ENCODE measurements at places on chromosomes 6 and 20. TPM values are rescaled to one million over a fixed set of nuclear protein-coding genes. Genes with fewer than 3 reads are reported as not detected.

DNA sequence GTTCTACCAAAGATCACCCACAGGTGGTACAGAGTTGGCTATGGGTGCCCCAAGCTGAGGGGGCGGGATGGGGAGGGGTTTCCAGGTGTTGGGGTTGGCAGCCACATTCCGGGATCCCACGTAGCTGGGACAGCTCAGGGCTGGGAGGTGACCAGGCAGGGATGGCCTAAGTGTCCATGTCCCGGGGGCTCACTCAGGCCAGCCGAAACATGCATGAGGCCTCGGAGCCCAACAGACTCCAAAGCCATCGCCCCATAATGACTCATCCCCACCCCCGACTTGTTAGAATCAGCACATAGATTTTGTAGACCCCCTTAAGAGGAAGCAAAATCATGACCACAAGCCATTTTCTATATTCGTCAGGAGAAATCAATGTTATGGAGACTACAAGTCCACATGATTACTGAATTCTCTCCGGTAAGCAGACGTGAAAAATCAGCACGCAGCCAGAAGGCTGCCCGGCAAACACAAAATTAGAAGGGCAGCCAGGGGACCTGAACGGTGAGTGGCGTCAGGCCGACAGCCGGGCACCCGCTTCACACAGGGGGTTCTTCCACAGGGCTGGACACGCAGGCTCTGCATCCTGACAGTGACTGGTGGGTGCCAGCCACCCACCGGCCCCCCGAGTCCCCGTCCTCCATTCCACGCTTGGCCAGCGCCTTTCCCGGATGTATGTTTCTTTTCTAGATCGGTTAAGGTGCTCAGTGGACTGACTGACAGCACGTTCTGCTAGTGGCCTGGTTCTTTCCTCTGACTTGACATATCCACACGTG, 81.2 kb downstream of the RAMACL start:
- no peak for DNase-seq

GRCh38 chr6:67679566-67680296, 955.4 kb upstream of the ADGRB3 start:
- DNase-seq: no peak

- no peak for DNase-seq
These were observed 33.0 kb downstream of the SYNJ2 start for GRCh38 chr6:158014505-158015187.

GRCh38 chr6:373031-373430, 18.5 kb upstream of the IRF4 start:
- no peak for DNase-seq

- no peak for DNase-seq
These were observed 235.0 kb downstream of the GMPR start for GRCh38 chr6:16473184-16473907.

GRCh38 chr6:113662688-113663333, 194.3 kb upstream of the MARCKS start:
- DNase-seq: no peak

- DNase-seq: peak; percentile 38
These were observed 259.1 kb downstream of the HDGFL1 start for GRCh38 chr6:22828179-22829062.

- DNase-seq: no peak
These were observed 4.3 kb upstream of the COL20A1 start for GRCh38 chr20:63288581-63289251.

GRCh38 chr20:45938727-45939438, 4.4 kb downstream of the PCIF1 start:
- no peak for DNase-seq

DNA sequence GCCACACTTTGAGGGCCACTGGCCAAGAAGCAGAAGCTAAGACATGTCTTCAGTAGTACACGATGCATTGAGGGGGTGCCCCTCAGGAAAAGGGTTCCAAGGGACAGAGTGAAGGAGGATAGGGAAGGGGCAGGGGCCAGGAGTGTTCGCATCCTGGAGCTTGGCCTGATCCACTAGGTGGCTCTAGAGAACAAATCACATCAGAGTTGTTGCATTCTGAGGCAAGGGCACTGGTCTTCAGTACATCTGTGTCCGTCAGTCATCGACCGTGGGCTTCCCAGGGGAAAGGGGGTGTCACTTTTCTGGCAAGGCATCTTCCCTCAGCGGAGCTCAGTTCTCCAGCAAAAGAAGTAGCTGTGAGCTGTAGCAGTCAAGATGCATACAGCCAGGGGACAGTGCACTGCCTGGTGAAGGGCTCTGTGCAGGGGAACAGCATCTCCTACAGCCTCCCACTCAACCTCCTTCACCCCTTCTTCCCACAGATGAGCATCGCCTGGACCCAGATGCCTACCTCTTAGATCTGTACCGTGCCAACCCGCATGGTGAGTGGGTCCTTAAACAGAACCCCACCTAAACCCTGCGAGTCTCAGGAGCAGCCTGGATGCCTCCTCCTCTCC, 47.8 kb downstream of the ARHGAP40 start:
- peak; percentile 28 for DNase-seq

DNA sequence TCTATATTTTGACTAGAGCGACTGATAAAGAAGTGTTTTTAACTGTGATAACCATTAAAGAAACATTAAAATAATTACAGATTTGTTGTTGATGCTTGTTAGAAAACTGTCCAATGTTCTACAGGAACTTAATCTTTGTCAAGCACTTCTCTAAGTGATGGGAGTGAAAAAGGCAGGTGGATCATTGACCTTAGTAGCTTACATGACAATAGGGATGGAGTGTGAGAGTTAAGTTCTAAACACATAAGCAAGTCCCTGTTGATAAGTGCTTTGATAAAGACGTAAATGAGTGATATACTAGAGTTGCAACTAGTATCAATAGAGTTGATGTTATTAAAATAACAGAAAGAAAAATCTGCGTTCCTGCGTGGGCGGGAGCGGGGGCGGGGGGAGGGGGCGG, 931.5 kb upstream of the EPHA7 start:
- no peak for DNase-seq

DNA sequence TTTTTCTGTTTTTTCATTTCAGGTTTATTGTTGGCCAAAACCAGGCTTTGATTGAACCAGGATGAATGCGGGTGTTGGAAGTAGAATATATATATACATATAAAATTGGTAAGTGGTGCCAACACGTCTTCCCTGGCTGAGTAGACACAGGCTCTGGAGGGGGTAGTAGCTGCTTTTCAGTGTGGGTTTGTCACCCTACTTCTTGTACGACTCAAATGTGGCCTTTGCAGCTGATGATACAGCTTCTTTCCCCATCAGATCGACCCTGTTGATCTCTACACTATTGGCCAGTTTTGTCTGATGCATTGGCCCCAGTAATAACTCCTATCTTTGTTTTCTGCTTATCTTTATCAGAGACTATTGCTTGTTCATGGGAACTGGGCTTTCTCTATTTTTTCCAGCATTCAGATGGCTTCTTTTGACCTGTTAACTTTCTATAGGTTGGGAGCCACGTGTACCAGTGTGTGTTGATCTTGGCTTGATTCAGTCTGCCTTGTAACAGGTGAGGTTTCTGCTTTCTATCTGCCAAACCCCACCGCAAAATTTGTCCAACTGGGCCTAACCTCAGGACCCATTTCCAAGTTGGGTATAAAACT, 2.7 kb upstream of the ZNFX1 start:
- no peak for DNase-seq

DNA sequence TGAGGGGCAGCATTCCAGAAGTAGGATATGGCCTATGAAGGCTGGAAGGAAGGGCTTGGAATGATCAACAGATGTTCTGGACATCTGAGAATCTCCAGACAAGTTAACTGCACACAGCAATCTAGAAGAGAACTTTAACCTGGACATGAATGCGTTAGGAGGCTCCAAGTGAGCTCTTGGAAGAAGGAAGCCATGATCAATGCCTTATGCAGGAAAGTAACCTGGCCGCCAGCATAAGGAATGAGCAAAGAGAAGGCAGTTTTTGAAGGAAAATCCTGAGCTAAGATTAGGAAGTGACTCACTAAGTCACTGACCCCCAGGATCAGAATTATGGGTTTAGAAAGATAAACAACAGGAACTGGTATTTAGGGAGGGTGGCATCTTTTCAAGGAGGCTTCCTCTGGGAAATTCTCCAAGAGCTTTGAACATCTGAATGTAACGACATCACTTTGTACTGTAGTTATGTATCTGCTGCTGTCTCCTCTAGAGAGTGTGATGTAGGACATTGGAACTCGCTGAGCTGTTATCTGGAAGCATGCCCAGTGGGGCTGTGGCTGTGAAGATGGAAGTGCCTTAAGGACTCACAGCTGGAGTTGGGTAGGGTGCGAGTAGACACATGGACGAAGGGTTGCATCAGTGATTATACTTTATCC, 236.8 kb downstream of the PACRG start:
- peak; percentile 49 for DNase-seq

DNA sequence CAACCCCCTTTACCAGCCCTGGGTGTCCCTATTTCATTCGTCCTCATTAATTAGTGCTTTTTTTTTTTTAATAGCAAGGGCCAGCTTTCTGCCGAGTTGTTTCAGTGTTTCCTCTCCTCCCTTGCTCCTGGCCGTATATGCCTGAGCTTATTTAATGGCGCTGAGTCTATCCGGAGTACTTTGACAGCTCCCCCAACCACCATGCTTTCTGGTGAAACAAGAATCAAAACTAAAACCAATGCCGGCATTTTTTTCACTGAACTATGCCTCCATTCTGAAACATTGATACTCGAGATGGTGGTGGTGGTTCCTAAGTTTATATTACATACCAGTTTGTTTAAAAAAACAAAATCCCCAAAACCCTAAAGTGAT, 1.2 kb downstream of the DCBLD1 start:
- DNase-seq: peak; percentile 23

GRCh38 chr6:152952045-152952444, 30.8 kb downstream of the FBXO5 start:
- no peak for DNase-seq

GRCh38 chr20:64217539-64218221, 37.9 kb upstream of the PCMTD2 start:
- peak; percentile 91 for DNase-seq

DNA sequence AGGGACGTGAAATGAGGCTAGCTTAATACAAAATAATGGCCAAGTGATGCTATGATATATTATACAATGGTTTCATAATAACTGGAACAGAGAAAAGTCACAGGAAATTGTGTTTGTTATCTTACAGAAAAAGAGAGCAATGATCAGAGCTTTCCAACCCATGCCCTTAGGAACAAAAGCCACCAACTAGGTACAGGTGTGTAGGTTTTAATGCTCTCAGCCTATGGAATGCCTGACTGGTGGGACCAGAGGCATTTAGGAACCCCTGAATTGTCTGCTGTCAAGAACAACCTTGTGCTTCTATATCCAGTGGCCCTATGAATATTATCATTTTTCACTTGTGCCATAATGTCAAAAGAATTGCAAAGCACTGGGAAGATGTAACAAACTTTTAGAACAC, 133.0 kb upstream of the RUNX2 start:
- no peak for DNase-seq

DNA sequence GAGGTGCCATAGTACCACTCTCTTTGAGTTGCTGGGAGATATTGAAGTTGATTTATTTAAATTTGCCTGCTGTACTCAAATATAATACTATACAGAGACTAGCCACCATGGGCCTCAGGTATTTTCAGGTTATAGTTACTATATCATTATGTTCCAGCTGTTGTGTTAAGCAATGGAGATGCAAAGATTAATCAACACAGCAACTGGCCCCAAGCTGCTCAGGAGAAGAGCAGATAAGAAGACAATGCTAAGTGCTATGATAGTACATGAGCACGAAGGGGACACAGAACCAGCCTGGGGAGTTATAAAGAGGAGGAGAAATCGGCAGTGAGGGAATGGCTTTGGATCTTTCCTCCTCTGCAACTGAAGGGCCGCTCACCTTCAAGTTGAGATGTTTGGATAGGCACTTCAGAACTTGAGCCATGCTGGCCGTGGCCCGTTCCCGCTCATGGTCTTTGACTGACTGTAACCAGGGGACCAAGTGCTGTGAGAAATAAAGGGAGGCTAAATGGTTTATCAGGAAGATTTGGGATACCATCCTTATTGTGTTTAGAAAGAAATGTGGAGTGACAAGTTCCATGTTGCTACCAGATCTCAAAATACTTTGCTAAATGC, 24.3 kb upstream of the RPN2 start:
- DNase-seq: no peak

DNA sequence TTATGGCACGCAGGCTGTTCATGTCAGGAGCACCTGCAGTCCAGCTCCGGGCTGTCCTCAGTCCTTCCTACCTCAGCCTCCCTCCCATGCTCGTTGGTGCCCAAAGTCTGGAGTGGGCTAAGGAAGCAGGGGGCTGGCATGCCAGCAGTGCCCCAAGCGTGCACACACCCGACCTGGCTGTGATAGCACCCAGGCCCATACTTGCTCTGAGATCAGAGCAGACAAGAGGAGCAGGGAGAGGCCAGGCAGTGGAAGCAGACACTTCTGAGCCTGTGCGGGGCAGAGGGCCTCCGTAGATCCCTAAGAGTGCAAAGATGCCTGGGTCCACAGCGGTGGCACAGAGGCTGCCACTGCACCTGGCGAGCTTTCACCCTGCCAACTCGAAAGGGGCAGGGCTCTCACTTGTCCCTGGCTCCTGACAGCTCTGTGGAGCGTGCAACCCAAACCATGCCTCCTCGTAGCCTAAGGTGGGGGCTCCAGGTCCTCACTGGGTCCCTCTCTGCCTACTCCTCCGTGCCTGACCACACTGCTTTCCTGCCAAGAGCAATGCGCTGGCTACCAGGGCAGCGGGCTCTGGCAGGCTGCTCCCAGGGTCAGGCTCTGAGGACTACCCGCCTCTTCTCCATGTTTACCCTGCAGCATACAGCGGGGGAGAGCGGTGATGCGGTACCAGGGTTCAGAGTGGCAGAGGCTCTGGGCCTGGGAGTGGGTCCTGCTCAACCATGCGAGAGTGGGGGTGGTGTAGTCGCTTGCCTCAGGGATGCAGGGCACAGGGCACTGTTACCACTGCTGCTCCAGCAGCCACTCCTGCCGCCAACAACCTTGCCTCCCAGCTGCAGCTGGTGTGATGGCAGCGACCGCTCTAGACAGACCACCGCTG, 59.5 kb downstream of the MANEA start:
- no peak for DNase-seq

DNA sequence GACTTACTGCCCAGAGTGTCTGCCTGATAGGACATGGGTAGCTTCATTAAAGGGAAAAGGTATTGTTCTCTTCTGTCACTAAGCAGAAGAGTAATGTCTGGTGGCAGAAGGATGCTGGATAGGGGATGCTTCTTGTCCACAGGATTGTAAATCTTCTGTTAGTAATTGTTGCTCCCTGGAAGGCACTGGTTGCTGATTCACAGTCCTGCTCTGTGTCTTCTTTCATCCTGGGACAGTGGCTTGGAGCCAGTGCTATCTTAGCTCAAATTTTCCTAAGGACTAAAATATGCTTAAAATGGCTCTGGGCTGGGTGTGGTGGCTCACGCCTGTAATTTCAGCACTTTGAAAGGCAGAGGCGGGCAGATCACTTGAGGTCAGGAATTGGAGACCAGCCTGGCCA, 48.0 kb downstream of the SYTL3 start:
- no peak for DNase-seq

RPL10A gene
- total RNA-seq: 305 TPM

PEX6 gene
- total RNA-seq: 22.5 TPM

BIRC7 gene
- total RNA-seq: 0.24 TPM

APOM gene
- total RNA-seq: 7.5 TPM

CNBD2 gene
- total RNA-seq: 28.3 TPM

OVOL2 gene
- total RNA-seq: 7.2 TPM

MUC21 gene
- not detected for total RNA-seq

LINC00237 gene
- total RNA-seq: not detected

TJAP1 gene
- 55.9 TPM for total RNA-seq

CST5 gene
- not detected for total RNA-seq

HTR1B gene
- 4.7 TPM for total RNA-seq

Measured in testis (tissue), 5 donors.